T-helper 2 cell (primary cell): ENCODE measurements at places on chromosomes 3 and 15.
A peak's percentile ranks its signal among the peaks of the same experiment; 100 is the strongest.

DNA sequence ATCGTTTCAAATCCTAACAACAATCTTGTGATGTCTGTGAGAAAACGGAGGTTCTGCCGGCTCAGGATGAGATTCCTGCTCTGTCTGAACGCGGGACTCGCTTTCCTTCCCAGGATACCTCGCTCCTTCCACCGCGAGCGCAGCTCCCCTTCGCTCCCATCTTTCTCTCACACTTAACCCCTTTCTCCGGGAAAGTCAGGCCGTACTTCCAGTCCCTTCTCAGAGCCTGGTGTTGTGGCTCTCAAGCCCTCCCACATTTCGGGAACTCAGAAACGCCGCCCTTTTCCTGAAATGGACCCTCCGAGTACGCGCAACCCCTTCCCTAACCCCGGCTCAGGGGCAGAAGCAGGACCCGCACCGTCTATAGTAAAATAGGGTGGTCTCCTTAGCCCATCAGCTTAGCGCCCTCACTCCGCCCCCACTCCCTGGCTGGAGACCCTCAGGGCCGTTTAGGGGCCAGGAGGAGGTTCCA lies 378 bp upstream of the FEM1B start:
- DNase-seq: no peak

- no peak for DNase-seq
These were observed 16.5 kb downstream of the BCHE start for GRCh38 chr3:165820671-165821123.

DNA sequence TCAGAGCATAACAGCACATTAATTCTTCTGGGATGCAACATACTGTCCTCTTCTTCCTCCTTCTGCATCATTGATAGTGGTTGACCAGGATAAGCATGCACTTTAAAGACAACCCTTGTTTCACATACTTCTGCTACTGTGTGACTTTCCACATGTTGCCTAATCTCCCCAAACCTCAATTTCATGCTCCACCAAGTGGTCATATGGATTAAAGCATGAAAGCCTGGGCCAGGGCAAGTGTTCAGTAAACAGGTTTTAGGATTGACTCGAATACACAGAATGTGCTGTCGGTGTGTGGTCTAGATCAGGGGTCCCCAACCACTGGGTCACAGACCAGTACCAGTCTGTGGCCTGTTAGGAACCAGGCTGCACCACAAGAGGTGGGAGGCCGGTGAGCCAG lies 22.5 kb upstream of the BFSP2 start:
- DNase-seq: no peak

GRCh38 chr15:49094923-49095322 lies 48.7 kb upstream of the SECISBP2L start:
- no peak for DNase-seq

DNA sequence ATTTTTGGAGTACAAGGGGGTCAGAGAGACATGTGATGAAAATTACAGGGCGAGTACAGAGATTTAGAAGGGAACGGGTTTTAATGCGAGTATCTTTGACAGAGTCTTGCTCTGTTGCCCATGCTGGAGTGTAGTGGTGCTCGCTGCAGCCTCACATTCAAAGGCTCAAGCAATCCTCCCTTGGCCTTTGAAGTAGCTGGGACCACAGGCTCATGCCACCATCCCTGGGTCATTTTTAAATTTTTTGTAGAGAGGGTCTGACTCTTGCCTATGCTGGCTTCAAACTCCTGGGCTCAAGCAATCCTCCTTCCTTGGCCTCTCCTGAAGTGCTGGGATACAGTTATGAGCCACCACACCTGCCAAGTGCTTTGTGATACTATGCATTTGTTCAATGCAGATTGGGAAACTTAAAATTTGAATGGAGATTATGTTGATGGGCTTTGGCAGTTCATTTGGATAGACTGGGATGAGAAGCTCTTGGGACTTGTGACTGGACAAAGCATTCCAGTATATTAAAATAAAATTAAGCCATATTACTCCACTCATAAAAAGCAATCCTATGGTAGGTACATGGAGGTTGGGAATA lies 4.0 kb upstream of the LMLN start:
- DNase-seq: no peak

- DNase-seq: no peak
These were observed 83.6 kb downstream of the ARPP21 start for GRCh38 chr3:35722902-35723301.

DNA sequence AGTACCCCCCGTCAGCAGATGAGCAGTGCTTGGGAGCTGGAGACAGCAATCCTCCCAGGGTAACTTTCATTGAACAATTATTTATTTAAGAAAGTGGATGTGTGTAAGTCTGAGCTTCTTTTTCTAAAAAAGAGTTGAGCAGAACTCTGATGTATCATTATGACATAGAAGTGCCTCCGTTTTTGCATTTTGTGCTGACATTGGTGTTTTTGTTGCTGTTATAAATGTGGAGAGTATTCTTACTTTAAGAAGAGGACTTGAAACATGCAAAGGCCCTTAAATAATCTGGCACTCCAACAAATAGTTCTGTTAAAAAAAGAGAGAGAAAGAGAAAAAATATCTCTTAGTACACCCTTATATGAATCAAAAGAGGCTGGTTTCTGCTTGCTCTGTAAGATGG lies 217.1 kb downstream of the AGBL1 start:
- no peak for DNase-seq

DNA sequence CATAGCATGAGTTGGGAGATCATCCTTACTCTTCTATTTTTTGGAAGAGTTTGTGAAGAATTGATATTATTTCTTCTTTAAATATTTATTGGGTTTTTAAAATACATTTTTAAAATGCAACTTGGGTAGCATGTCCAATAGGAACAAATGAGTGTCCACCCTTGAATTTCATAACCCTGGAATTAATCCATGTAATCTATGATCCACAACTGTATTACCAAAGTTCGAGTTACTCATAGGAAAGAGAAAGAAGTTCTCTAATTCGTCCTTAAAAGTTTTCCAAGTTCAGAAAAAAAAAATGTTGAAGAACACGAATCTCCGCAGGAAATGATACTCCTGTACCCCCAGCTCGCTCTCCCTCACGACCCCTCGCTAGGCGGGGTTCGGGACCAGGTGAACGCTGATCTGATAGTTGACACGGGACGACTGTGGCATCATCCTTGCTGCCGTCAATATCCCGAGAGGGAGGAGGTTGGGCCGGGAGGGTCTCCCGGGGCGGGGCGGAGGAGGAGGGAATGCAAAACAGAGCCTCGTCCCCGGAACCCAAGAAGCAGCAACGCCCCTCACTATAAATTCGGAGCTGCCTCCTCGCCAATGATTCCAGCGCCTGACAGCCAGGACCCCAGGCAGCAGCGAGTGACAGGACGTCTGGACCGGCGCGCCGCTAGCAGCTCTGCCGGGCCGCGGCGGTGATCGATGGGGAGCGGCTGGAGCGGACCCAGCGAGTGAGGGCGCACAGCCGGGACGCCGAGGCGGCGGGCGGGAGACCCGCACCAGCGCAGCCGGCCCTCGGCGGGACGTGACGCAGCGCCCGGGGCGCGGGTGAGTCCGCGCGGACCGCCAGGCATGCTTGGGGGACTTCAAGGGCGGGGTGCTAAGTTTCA lies at the start of gene AGTR1:
TSS of gene AGTR1 (plus strand) at position 598 of the 884 bp plus-strand sequence. CDS start 43,133 bp downstream, outside the sequence.
- no peak for DNase-seq

DNA sequence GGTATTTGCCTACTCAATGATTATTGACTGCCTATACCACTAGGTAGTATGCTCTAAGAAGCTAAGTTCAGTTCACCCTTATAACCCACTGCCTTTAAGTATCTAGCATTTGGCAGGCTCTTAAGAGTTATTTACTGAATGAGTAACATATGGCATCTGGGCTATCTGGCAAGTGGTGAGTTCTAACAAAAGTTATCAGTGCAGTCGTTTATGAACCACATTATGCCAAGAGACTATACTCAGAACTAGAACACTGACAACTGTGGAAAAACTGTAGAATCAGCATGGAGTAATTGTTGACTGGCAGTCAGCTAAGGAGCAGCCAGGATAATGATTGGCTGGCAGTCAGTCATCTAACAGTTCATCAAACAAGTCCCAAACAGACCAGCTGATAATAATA lies 25.8 kb downstream of the RAF1 start:
- DNase-seq: no peak

GRCh38 chr3:128577711-128578110 lies 72.9 kb downstream of the RPN1 start:
- DNase-seq: no peak

DNA sequence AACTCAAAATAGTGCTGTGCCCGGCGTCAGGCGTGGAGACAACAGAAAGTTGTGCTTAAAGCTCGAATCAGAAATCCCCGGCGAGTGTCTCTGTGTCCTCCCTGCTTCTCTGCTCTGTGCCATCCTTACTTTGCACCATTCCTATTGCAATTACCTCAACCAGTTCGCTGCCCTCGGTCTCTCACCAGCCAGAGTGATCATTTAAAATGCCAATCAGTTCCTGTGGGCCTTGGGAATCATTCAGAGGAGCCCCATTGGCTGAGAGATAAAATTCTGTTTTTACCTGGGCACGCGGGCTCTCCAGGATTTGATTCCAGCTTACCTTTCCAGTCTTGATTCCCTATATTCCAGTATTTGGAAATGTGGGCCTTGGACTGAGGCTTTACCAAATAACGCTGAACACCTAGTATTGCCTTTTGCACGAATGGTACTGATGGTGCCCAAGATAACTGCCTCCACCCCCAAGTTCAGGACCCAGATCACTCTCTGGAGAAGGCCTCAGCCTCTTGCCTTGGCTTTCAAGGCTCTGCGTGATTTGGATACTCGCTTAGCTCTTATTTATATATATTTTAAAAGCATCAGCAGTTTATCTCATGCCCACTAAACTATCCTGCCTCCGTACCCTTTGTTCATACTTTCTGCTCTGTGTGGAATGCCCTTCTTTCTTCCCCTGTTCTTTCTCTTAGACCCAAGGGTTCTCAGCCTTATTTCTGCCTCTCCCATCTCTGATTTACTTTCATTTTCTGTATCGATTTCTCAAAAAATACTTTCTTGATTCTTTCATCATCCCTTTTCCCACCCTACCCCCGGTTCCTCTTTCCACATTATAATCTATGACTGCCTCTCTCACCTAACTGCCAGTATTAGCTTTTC lies 863 bp downstream of the PSMA4 start:
- peak; percentile 2 for DNase-seq

DNA sequence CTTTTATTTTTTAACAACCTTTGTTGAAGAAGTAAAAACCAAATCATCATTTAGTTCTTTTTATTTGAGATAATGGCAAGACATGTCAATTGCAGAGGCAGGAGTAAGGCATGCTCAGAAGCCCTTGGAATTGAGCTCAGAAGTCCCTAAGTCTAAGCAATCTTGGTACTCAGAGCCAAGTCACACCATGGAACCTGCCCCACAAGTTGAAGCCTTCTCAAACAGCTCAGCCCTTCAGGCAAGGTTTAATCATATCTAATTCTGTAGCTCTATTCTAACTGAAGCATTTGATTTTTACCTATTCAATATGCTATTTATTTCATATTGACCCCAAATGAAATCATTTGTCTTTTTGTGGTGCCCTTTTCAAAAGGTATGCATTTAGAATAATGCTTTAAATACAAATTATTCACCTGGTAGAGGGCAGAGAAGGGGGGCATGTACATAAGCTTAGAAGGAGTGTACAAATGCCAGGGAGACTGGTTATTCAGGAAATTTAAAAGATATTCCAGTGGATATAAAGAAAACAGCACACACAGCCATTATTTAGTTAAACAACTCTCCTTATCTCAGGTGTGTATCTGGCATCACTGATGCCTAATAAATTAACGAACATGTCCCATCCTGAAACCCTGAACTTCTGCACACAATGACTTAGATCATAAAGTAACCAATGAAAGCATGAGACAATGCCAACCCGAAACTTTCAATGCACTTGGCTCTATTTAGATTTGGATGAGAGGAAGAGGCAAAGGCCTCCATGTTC lies 26.2 kb upstream of the TOP2B start:
- no peak for DNase-seq

GRCh38 chr15:34942363-34942762 lies 27.2 kb downstream of the AQR start:
- no peak for DNase-seq

- DNase-seq: peak; percentile 71
These were observed 75.1 kb downstream of the CCK start for GRCh38 chr3:42190701-42191442.

DNA sequence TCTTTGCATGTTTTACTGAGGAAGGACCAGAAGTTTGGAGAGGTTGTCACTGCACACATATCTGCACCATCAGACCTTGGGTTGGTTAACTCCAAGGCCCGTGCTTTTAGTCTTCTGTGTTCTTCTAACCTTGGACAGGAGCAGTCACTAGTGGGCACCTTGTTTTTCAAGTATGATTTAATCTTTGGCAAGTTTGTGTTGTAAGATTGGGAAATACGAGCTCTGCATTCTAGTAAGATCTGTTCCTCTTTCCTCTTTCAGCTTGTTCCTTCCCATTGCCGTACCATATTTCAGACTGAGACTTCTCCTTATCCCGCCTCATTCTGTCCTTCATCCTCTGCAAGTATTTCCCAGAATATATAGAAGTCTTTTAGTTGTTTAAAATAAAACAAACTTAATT lies 5.1 kb downstream of the TMOD2 start:
- DNase-seq: no peak

DNA sequence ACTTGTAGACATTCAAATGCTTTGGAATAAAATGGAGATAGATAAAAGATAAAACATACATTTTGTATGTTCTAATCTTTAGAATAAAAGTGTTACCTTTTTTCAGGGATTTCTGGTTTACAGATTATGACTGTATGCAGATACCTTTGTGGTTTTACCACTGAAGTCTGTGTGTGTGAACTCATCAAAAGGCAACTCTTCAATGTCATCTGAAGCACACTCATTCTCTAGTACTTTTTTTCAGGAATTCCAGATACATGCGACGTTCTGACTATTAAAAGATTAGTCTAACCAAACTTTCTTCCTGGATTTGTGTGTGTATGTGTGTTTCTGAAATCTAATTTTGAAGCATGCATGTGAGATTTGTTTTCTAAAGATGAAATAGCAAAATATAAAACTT lies 188.6 kb downstream of the NLGN1 start:
- no peak for DNase-seq

DNA sequence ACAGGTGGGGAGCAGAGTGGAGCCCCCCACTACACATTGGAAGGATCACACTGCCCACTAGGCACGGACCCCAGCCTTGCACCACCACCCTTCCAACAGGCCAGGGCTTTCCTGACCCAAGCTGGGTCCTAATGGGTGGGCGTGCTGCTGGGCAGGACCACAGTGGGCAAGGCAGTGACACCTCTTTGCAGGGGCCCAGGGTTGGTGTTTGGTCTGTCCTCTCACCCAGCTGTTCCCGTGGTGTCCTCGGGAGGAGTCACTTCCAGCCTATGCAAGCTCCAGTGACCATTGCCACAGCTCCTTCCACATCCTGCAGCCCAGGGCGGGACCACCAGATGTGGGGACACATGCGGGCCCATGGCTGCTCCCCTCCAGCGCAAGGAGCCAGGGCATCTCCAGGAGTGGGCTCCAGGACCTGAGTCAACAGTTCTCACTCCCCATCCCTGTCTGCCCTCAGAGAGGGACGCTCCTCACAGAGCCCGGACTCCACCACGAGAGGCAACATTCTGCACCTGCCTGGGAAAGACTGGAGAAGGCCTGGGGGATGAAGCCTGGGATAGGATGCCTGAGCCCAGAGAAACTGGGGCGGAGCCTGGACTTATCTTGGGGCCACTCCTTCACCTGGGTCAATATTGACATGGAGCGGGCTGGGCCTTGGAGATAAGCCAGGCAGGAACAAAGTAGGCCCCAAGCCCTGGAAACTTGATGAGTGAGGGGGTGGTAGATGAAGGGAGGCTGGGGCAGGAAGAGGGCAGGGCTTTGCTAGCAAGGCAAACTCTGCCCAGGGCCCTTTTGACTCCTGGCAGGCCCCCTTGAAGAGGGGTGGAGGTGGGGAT lies 3.9 kb upstream of the VILL start:
- no peak for DNase-seq

- no peak for DNase-seq
These were observed 231.0 kb downstream of the SNRPN start for GRCh38 chr15:25185791-25186190.
